ENCODE measurements at places on chromosomes 12 and 14.

- no peak for DNase-seq
Observed at GRCh38 chr12:123351349-123351748, 13.3 kb downstream of the SBNO1 start.

DNA sequence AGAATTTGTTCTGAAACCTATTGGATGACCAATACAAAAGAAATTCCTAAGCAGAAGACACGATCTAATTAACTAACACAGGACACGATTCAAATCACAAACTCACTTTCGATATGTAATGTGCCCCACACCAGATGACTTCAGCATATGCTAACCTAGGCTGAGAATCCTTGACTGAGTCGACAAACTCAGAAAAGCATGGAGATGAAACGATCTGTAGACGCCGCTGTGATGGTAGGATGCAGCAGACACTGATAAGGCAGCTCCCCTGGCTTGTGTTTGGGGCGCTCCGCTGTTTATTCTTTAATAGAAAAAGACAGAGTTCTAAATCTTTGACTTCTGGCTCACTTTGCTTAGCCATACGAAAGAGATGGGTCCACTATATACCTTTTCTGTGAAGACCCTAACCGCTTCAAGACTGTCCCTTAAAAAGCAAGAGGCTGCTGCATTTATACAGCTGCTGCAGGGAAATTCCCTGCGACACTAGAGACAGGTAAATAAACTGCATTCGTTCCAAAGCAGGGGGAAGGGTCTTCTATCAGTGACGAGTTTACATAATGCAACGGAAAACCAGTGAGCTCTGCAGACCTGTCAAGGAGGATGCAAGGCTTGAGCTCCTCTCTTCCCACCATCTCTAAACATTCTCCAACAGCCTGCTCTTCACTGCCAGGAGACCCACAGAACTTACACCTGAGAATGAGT is 929 bp downstream of the CHD8 start:
- DNase-seq, result no peak

DNA sequence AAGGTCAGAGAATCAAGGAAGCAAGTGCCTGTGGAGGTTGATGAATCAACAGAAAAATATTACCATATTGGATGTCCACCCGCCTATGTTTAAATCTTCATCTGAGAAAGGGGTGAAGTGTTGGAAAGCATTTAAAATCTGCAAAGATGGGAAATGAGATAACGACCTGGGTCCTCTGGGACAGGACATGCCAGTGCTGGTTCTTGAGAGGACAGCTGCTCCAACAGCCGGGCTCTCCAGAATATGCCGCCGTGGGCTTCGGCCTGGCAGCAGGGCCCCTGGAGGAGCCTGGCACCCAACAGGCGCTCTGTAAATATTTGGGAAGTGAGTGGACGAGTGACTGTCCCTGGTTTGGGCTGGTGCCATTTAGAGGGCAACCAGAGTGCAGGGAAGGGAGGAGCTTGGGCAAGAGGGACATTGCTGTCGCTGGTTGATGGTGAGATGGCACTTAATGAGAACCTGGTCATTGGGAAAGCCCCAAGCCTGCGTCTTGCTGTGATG is 129.9 kb downstream of the KCNA5 start:
- DNase-seq, result no peak

DNA sequence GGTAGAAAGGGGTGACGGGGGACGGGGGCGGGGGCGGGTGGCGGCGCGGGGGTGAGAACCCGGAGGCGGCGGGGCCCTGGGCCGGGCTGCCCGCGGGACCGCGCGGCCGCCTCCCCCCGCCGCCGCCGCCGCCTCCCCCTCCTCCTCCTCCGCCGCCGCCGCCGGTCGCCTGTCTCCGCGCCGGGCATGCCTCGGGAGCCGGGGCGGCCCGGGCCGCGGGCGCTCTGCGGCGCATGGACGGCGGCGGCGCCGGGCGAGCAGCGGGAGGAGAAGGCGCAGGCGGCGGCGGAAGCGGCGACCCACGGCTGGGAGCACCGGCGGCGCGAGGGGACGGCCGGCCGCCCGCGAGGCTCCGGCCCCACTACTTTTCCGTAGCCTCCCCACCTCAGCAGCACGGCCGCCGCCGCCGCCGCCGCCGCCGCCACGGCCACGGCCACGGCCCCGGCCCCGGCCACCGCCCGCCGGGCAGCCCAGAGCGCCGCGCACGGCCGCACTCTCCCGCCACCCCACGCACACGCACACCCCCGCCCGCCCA is at the start of gene NPAS3:
Gene NPAS3, plus strand, starts transcription at position 161 of the 535 bp plus-strand sequence.
- no peak for DNase-seq

GRCh38 chr14:34964977-34965764 is 17.6 kb upstream of the SRP54 start:
- no peak for DNase-seq

DNA sequence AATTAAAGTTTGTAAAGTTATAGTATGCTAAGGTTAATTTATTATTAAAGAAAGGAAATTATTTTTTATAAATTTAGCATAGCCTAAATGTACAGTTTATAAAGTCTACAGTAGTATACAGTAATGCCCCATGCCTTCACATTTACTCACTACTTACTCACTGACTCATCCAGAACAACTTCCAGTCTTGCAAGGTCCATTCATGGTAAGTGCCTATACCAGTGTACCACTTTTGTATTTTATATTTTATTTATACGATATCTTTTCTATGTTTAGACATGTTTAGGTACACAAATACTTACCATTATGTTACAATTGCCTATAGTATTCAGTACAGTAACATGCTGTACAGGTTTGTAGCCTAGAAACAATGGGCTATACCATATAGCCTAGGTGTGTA is 95.1 kb upstream of the GRIN2B start:
- DNase-seq, result no peak

Data from stimulated activated CD4-positive, alpha-beta T cell treated with anti-CD3 and anti-CD28 coated beads, Interleukin-2, amount 100 ng/mL, for 24 hours (primary cell).